SJCRH30 (cell line): ENCODE measurements at places on chromosomes 4 and X. TPM values are rescaled to one million over a fixed set of nuclear protein-coding genes. Genes with fewer than 3 reads are reported as not detected.

Gene ADH4
- total RNA-seq, result not detected in 2 replicates

Gene GYG2
- total RNA-seq, result 13.7 and 14.4 TPM in 2 replicates

Gene EXOC1L
- total RNA-seq, result not detected in 2 replicates

Gene FGFR3
- 2.0 and 2.4 TPM in 2 replicates for total RNA-seq

Gene PPP4R3C
- not detected in 2 replicates for total RNA-seq

Gene SPACA5B
- total RNA-seq, result not detected in 2 replicates

Gene PDE6B
- 0.03 TPM in 1 of 2 replicates, not detected in the other for total RNA-seq

Gene SPARCL1
- 0.18 TPM in 1 of 2 replicates, not detected in the other for total RNA-seq

Gene CXorf49
- total RNA-seq, result not detected in 2 replicates

Gene BST1
- total RNA-seq, result 0.81 and 1.0 TPM in 2 replicates

Gene SSX2B
- not detected in 2 replicates for total RNA-seq

Gene NPY1R
- total RNA-seq, result 0.02 TPM in 1 of 2 replicates, not detected in the other

Gene SLC26A1
- total RNA-seq, result not detected in 2 replicates

Gene HTN1
- total RNA-seq, result not detected in 2 replicates

Gene PLS3
- 412 and 427 TPM in 2 replicates for total RNA-seq

Gene IBSP
- not detected in 2 replicates for total RNA-seq

Gene FGF2
- 11.1 and 11.7 TPM in 2 replicates for total RNA-seq

Gene SLITRK2
- total RNA-seq, result not detected in 2 replicates

Gene ZNF185
- total RNA-seq, result 0.26 and 0.28 TPM in 2 replicates
